Activated T-cell treated with anti-CD3 and anti-CD28 coated beads for 1 hour (primary cell): ENCODE measurements at places on chromosomes 12 and 14.

DNA sequence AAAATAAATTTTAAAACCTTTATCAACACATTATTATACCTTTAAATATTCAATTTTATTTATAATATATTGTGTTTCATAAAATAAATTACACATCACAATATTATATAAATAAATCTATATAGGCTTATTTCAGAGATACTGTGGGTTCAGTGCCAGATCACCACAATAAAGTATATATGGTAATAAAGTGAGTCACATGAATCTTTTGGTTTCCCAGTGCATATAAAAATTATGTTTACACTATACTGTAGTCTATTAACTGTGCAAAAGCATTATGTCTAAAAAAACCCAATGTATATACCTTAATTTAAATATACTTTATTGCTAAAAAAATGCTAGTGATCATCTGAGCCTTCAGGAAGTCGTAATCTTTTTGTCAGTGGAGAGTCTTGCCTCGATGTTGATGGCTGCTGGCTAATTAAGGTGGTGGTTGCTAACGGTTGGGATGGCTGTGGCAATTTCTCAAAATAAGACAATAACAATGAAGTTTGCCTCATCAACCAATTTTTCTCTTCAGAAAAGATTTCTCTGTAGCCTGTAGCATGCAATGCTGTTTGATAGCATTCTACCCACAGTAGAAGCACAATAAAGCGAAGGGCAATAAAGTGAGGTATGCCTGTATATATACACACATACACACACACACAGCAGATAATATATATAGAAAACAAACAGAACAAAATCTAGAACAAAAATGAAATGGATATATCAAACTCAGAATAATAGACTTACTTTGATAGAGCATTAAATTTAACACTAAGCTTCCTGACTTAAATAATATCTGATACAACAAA is 32.4 kb downstream of the CCDC59 start:
- DNase-seq: no peak

DNA sequence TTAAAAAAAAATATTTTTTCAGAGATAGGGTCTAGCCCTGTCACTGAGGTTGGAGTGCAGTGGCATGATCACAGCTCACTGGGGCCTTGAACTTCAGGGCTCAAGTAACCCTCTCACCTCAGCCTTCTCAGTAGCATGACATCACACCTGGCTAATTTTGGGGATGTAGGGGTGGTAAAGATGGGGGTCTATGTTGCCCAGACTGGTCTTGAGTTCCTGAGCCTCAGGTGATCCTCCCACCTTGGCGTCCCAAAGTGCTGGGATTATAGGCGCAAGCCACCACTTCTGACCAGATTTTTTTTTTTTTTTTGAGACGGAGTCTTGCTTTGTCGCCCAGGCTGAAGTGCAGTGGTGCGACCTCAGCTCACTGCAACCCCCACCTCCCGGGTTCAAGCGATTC is 80.9 kb downstream of the HECTD1 start:
- DNase-seq: no peak

DNA sequence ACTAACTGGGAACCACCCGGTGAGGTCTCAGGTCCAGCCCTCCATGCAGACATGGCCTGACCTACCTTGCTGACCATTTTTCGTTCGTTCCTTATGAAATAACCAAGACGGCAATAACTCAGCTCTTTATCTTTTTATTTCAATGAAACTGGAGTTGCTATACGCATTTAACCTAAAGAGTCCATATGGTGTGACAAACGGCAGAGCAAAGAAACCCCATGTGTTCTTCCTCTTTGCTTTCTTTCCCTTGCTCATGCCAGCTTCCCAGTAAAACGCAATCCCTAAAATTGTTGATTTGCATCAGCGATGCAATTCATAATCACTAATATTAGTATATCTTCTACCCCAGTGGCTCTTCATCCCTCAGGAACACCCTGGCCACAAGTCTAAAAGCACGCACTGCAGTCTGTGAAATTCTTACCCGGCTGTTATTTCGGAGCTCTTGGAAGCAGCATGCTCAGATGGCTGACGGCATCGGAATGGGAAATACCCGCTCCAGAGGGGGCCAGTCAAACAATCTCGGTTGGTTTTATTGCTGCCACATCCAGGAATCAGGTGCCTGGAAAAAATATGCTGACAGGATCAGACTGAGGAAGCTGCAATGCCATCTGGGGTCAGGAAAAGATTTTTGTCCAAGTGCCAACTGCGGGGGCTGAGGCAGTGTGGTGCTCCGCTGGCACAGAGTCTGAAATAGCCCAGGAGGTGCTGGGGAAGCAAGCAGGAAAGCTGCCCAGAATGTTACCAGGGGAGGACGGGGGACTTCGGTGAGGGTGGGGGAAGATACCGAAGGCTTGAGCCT is 28.2 kb upstream of the KCNA1 start:
- DNase-seq: no peak

- no peak for DNase-seq
These were observed 18.4 kb upstream of the PRPF39 start for GRCh38 chr14:45065540-45065939.

GRCh38 chr12:57418255-57418654 is 12.6 kb downstream of the R3HDM2 start:
- DNase-seq: no peak

DNA sequence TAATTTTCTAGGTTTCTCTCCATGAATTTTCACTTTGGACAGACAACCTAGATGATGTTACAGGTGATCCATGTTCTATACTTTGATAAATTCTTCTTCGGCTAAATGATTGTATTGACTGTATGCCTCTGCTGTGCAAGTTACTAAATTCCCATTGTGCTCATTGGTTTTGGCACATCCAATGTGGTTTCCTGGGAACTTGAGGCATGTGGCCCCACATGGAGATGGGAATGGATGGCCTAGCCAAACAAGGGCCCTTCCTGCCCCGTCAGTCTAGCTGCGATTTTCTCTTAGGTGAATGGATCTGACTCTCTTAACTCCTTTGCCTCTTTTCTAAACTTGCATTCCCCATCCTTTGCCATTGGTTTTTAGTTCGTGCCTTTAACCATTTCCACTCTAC is 186.2 kb downstream of the PELI2 start:
- no peak for DNase-seq

GRCh38 chr12:90030726-90031125 is 322.1 kb upstream of the ATP2B1 start:
- no peak for DNase-seq

GRCh38 chr12:104536841-104537240 is 80.1 kb downstream of the CHST11 start:
- no peak for DNase-seq

DNA sequence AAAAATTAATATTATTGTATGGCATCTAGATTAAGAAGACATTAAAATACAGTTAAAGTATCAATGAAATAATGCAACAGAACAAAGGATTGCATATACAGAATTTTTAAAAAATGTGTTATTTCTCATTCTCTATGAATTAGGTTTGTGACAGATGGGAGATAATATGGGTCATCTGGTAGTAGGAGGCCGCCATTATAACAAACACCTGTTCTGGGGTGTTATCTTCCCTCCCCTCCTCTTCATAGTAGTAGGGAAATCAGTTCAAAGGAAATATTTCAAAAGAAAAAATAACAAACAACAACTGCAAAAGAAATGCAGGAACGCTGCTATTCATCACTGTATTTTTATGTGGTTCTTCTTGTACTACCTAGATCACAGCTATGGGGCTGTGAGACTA is 187.0 kb upstream of the ATP2B1 start:
- DNase-seq: no peak

DNA sequence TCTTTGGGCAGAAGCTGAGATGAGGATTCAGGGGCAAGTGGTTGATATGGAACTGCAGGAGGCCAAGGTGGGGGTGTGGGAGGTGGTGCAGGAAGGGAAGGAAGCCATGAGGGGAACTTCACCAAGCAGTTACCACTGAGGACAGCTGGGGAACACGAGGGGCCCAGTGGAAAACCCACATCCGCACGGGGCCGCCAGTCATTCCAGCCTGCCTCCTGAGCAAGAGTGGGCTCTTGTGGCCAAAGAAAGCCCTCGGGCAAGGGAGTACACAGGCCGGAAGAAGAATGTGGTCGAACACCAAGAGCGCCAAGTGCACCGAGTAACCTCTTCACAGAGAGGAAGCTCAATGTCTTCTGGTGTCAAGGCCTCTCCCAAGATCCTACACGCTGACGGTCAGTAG is 252.2 kb upstream of the FOXN3 start:
- DNase-seq: no peak

DNA sequence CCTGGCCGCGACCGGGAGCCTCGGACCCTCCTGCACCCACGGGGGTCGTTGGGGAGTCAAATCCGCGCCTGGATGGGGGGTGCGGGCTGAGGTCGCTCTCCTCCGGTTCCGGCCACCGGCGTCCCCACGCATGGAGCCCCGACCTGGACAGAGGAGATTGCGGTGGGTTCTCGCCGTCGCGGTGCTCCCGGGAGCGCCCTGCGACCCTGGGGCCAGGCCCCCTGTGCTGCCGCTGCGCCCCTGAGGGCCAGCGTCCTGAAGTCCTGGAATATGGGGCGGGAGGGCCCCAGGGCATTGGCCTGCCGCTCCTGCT is 345 bp downstream of the ASPG start:
- no peak for DNase-seq

GRCh38 chr12:125346362-125346761 is 281.1 kb downstream of the AACS start:
- DNase-seq: no peak

DNA sequence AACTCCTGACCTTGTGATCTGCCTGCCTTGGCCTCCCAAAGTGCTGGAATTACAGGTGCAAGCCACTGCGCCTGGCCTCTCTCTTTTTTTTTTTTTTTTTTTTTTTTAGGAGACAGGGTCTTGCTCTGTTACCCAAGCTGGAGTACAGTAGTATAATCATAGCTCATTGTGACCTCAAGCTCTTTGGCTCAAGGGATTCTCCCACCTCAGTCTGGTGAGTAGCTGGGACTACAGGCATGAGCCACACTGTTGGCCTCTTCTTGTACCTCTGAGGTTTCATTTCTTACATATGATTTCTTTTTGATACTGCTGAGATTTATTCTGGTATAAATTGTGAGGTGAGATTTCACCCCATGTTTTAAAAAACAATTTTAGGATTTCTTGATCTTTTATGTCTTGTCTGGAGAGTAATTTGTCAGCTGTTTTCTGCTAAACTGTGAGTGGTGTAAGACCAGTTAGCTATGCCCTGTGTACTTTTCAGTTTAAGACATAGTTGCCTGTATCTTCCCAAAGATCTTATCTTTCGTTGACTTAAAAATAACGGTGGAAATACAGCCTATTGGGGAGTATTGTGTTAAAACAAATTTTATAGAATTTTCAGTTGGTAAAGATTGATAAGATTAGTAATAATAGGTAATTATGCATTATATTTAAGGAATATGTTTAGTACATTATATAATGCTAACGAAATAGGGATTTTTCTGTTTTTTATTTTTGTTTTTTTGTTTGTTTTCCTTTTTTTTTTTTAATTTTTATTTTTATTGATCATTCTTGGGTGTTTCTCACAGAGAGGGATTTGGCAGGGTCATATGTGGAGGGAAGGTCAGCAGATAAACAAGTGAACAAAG is 31.7 kb downstream of the WDR20 start:
- DNase-seq: no peak

DNA sequence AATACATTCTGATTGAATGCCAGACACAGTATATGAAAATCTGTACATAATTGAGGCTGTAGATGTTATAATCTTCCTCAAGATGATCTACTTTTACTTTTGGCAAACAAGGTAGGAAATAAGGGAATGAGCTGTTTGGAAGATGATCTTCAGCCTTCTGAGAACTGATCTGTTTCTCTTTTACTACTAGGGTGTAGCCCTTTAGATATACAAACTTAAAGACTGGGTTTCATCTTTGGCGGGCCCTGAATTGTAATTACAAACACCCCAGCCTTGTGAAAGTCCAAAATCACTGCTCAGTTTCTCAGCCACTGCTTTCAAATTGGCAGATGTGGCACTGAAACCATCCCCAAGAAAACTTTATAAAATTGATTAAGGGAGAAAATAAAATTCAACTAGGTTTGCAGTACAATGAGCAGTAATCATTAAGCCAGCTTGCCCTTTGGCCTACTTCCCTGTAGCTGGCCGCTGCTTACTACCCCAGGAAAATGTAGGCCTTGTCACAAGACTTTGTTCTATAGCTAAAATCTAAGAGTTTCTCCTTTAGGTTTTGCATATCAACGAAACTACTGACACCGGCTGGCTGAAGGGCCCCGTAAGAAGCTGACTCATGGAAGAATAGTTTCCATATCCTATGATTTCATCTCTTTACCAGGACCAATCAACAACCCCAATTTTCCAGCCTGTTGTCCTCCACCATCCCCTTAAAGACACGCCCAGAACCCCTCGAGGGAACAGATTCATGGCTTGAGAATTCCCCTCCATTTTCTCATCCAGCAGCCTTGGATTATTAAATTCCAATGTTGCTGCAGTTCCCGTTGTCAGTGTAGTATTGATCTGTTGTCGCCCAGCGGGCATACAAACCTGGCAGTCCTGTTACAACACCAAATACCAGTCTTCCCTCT is 210.8 kb downstream of the PCNX1 start:
- DNase-seq: no peak

DNA sequence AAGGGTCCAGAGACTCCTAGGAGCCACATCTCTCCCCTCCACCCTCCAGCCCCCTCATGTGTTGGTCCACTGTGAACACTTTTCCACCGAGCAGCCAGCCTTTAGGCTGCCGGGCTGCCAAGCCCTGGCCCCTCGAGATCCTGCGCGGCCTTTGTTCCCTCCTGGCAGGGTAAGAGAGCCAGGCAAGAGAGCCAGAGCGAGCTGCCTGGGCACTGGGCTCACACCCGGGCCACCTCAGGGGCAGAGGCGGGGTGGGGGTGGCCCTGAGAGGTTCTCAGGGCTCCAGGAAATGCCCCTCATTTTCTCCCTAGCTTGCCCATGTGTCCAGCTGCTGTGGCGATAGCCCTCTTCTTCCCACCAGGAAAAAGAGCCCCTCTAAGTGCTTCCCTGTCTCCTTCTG is 44.8 kb downstream of the LTBP2 start:
- no peak for DNase-seq

DNA sequence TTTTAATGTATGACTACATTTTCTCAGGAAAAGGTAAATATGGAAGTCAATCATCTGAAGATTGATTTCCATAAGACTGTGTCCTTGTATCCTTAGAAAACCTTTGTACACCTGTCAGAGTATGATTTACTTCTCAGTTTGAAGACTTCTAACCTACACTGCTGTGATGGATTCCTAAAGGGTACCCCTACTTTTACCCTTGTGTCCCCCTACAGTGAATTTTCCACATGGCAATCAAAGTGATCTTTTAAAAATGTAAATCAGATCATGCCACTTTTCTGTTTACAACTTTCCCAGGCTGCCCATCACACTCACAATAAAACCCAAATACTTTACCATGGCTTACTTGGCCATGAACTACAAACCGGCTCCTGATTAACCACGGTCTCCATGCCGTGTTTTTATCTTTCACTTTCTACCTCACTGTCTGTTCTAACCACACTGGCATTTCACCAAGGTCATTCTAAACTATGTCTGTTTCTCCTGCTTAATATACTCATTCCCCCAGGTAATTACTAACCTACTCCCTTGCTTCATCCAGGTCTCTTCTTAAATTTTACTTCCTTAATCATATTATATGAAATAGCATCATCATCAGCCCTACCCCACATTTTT is 8.1 kb downstream of the DNAI7 start:
- no peak for DNase-seq

- no peak for DNase-seq
These were observed 59.1 kb upstream of the PTGR2 start for GRCh38 chr14:73792481-73792880.
